ENCODE measurements at places on chromosomes 5 and 9. TPM values are rescaled to one million over a fixed set of nuclear protein-coding genes. Genes with fewer than 3 reads are reported as not detected.
A peak's percentile ranks its signal among the peaks of the same experiment; 100 is the strongest.

The WDR38 gene
- 0.12 TPM for polyA plus RNA-seq

DNA sequence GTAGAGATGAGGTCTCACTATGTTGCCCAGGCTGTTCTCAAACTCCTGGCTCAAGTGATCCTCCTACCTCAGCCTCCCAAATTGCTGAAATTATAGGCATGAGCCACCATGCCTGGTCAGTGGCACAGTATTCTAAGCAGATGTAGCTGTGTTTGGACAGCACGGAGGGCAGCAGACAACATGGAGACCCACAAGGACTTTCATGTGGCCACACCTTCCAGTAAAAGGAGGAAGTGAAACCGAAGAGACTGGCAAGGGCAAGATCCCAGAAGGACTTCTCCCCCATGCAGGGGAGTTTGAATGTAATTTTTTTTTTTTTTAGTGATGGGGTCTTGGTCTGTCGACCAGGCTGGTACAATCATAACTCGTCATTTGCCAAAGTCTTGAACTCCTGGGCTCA is 172.2 kb downstream of the TRPM3 start:
- DNase-seq = no peak

DNA sequence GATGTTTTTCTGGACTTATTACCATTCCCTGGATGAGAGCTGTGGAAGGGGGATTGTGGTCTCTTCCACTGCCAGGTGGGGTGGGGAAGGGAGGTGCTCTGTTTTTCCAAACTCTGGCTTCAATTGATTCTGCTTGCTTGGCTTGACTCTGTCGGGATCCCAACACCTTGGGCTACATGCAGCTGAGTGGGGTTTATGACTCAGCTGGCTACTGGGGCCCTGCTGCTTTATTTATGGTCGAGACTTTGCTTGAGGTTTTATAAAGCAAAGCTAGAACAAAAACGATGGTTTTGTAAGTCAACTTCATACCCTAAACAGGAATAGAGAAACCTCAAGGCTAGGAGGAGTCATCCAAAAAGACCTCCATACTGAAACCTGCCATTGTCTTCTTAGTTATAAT is 76.3 kb downstream of the AOPEP start:
- DNase-seq = no peak

DNA sequence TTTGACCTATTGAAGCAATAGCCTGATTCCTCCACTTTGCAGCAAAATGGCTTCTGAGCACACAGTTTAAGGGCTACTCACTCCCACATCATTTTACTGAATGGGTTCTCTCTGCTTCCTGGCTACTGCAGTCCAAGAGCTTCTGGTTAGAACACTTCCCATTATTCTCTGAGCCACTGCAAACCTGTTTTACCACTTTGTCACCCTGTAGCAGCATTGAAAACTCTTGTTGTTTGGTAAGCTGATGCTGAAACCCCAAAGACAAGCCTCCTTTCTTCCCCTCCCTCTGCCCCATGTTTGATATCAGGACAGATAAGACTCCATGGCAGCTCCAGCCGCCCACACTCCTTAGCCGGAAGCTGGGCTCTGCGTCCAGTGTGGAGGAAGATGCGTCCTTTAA is 84.4 kb upstream of the RARS1 start:
- no peak for DNase-seq

DNA sequence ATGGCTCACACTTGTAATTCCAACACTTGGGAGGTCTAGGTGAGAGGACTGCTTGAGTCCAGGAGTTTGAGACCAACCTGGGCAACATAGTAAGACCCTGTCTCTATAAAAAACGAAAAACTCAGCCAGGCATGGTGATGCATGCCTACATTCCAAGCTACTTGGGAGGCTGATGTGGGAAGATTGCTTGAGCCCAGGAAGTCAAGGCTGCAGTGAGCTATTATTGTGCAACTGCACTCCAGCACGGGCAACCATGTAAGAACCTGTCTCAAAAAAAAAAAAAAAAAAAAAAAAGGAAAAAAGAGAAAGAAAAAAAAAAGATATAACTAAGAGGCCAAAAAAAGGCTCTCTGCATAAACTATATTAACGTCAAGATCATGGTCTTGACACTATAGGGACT is 27.3 kb downstream of the GIN1 start:
- DNase-seq = no peak

The CD274 gene
- 3.4 TPM for polyA plus RNA-seq

The SLCO4C1 gene
- 0.04 TPM for polyA plus RNA-seq

GRCh38 chr5:113179156-113179555 is 202.6 kb downstream of the DCP2 start:
- no peak for DNase-seq

The TNIP1 gene
- polyA plus RNA-seq = 68.2 TPM

The FOXD4L3 gene
- 0.06 TPM for polyA plus RNA-seq

DNA sequence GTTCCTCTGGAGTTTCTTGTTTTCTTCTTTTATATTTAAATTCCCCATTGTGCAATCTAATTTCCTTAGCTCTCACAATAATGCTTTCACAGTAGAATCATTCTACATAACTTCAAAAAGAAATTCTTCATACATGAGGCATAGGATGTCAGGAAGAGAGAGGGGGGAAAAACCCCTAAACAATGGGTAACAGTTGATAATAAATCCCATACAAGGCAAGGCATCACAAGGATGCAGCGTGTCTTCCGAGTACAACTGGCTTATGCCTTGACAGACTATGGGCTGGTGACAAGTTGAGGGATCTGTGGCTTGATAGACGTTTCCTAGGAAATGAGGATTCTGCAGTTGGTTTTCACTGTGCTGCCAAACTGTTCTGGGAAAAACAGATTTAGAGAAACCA is 247.4 kb downstream of the ARL15 start:
- no peak for DNase-seq

DNA sequence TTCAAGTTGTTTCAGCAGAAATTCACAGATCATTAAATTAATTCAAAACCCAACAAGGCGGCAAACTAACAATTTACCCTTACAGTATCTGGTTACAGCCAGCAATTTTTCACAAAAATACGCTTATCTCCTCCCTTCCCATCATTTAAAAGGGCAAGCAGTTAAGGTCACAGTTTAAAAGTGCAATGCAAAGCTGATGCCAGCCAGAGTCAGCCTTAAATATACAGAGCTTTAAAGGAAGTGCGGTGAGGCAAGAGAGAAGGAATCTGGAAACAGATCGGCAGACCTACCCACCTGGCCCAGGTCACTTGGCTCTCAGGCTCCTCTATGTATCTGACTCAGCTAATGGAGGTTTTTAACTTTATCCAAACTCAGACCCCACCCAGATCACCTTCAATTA is 31.0 kb downstream of the EPB41L4A start:
- DNase-seq = no peak

The CCDC192 gene
- not detected for polyA plus RNA-seq

The SNCAIP gene
- polyA plus RNA-seq = not detected

DNA sequence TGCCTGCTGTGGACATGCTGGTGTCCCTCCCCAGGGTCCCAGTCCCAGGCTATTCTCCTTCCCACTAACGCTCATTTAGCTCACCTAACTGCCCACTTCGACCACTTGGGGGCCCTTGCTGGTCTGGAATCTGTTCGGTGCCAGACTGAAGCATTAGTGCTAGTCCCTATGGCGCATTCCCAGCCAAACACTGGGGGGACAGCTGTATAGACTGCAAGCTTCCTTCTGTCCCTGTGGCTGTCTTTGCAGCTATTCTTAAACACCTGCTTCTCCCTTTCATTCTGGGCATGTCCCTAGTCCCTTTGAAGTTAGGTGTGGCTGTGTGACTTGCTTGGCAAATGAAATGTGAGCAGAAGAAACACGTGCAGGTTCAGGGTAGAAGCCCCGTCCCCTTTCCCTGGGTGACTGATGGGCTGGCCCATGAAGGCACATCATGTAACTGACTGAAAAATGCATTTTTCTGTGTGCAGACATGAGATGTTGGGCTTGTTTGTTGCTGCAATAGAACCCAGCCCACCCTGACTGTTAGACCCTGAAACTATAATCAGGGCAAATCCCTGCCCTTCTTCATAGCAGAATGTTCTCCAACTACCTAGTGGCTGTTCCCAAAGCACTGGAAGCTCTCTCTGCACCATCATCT is 134.4 kb downstream of the BARX1 start:
- no peak for DNase-seq

- DNase-seq = no peak
Observed at GRCh38 chr9:116703634-116704033, 16.5 kb downstream of the TRIM32 start.

The CCNJL gene
- 7.4 TPM for polyA plus RNA-seq

DNA sequence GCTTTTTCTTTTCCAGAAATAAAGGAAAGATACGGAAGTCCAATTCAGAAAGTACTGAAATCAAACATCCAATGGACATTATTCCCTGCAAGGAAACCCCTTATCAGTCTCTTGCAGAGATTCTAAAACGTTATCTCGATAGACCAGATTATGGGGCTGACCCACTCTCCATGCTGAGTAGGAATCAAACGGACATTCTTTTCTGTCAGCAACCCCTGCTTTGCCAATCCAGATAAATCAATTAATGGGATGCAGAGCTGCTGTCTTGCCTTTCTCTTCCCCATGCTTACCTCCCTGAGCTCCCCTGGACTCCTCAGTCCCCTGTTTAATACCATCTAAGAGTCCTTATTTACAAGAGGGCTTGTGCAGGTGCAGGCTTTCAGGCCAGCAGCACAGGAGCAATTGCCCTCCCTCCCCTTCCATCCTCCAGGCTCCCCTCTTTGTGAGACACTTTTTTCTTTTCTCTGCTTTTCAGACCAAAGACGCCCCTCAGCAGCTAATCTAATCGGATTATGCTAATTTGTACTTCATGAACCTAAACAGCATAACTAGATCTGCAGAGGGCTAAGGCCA is 14.2 kb downstream of the TAL2 start:
- no peak for DNase-seq

The CCL21 gene
- not detected for polyA plus RNA-seq

- DNase-seq = no peak
Observed at GRCh38 chr5:172583931-172584511, 57.0 kb upstream of the NEURL1B start.

The S1PR3 gene
- polyA plus RNA-seq = 43.0 TPM

DNA sequence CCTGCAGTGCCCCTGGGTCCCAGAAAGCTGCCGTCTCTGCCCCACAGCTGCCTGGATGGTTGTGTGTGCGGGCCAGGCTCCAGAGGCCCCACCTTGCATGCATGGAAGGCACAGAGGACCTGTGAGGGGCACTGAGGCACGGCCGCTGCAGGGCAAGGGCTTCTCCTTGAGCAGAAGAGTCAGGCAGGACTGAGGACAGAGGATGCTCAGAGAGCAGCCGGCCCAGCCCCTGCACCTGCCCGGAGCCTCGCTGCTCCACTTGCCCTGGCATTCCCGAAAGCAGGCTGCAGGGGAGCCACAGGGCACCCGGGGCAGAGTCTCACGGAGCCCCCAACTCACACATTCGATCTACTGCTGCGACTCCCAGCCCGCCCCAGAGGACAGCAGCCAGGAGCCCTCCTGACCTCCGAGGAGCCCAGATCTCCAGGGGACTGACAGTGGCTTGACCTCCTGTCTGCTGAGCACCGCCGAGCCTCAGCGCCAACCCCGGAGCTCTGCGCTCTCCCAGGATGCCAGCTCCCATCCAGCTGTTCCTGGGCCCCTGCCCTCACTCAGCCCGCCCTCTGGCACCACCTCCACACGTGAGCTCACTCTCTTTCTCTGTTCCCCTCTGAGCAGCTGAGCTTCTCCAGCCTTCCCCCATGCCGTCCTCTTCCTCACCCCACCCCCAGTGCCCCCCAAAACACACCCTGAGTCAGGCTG is 95.0 kb downstream of the KCNT1 start:
- no peak for DNase-seq

GRCh38 chr9:27247756-27248155 is 49.2 kb downstream of the EQTN start:
- peak; percentile 40 for DNase-seq

The PCDHA7 gene
- 0.08 TPM for polyA plus RNA-seq

DNA sequence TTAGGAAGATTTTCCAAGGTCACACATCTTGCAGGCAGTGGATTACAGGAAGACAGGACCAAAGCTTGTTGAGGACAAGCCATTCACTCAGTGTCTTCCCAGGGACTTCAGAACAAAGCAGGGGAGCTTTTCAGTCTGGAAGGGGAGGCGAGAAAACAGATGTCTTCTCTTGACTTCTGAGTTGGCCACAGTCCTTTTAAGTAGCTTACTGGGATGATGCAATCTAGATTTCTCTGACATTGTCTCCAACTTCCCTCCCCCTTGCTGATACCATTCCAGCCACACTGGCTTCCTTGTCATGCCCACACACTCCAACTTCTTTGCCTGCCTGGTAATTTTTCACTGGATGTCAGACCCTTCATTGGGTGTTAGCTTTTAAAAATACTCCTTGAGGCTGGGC is 174.2 kb upstream of the TBC1D2 start:
- no peak for DNase-seq

The PCDHB14 gene
- 0.05 TPM for polyA plus RNA-seq

- DNase-seq = no peak
Observed at GRCh38 chr5:56195016-56195415, 38.1 kb downstream of the ANKRD55 start.

Data from A549 (cell line).